ENCODE measurements at places on chromosomes 2 and 18. TPM values are rescaled to one million over a fixed set of nuclear protein-coding genes. Genes with fewer than 3 reads are reported as not detected.

DNA sequence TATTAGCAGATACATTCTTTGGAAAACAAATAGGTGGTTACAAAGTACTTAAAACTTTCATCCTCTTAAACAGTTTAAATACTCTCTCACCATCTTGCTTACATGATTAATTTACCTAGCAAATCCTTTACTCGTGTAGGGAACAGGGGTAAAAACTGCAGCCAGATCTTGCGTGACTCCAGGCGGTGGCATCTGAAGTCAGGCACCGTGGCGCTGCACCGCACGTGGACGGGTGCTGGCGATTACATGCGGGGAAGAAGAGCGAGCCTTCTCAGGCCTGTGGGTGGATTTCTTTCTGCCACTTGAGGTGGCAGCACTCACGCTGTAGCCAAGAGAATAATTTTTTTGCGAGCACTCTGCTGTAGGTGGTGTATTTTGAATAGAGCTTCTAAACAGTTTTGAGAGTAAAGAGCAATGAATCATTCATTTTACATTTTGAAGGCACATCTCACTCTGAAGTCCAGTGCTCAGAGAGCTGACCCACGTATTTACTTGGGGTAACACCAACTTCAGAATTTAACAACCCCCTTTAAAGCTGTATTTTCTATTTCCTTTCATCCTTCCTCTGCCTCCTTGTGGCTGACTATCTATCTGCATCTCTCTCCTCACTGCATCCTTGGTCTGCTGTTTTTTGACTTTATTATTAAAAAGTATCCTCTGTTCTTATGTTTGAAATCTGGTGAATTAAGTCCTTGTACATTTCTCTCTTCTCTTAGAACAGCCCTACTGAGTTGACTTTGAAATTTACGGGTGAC, 68.9 kb downstream of the EPAS1 start:
- H3K27ac ChIP-seq: no peak overlapping the region
- H3K4me3 ChIP-seq: no peak overlapping the region
- H3K4me1 ChIP-seq: peaks cover 12% of the 10 kb centered on the region
- no peaks in the 10 kb centered on the region for H3K27me3 ChIP-seq
- no peaks in the 10 kb centered on the region for H3K36me3 ChIP-seq
- DNase-seq: peak; percentile 37

- H3K27me3 ChIP-seq: no peaks in the 10 kb centered on the region
- no peak for DNase-seq
- H3K36me3 ChIP-seq: no peaks in the 10 kb centered on the region
- H3K27ac ChIP-seq: no peak overlapping the region
- H3K4me3 ChIP-seq: no peak overlapping the region
These were observed 214.9 kb downstream of the DSEL start for GRCh38 chr18:67301592-67301991.

The MYL12B gene
- total RNA-seq: 106 TPM

GRCh38 chr2:100782380-100782878, 37.5 kb upstream of the NPAS2 start:
- H3K27me3 ChIP-seq: peaks cover 11% of the 10 kb centered on the region
- H3K36me3 ChIP-seq: no peaks in the 10 kb centered on the region
- DNase-seq: no peak
- H3K27ac ChIP-seq: no peak overlapping the region

GRCh38 chr18:3998698-3999333, 456.3 kb downstream of the DLGAP1 start:
- H3K36me3 ChIP-seq: no peaks in the 10 kb centered on the region
- no peak for DNase-seq
- no peaks in the 10 kb centered on the region for H3K27me3 ChIP-seq
- no peak overlapping the region for H3K27ac ChIP-seq
- H3K4me3 ChIP-seq: no peak overlapping the region
- peaks cover 2% of the 10 kb centered on the region for H3K4me1 ChIP-seq

GRCh38 chr2:231546014-231546715, 15.9 kb upstream of the NMUR1 start:
- no peak overlapping the region for H3K4me3 ChIP-seq
- peaks cover 7% of the 10 kb centered on the region for H3K4me1 ChIP-seq
- no peaks in the 10 kb centered on the region for H3K36me3 ChIP-seq
- no peak overlapping the region for H3K27ac ChIP-seq
- DNase-seq: no peak

- H3K27me3 ChIP-seq: 0 out of 2 replicates have a peak, but pooled peaks cover 3% of the 10 kb centered on the region
- no peaks in the 10 kb centered on the region for H3K36me3 ChIP-seq
- no peak for DNase-seq
- no peak overlapping the region for H3K4me3 ChIP-seq
- no peaks in the 10 kb centered on the region for H3K4me1 ChIP-seq
These were observed 155.0 kb upstream of the REG3G start for GRCh38 chr2:78870343-78870967.

DNA sequence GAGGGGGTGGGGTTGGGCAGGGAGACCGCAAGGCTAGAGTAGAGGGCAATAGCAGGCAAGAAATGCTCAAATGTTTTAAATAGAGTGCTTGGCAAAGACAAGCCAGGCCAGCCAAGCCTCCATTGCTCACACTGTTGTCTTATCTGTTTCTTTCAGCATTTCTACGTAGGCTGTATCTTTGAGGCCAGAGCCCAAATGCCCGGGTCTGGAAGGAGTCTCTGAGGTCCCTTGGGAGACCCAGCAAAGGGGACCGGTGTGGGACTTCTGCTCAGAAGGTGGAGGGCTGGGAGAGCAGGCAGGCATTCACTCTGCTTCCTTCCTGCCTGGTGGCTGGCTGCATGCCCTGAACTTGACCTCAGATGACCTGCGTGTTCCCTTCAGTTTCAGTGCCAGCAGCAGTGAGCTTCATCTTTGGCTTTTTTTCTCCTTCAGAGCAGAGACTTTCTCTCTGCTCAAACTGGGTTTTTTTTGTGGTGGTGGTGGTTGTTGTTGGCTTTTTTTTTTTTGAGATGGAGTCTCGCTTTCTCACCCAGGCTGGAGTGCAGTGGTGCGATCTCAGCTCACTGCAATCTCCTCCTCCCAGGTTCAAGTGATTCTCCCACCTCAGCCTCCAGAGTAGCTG, 13.7 kb upstream of the TET3 start:
- H3K27ac ChIP-seq: no peak overlapping the region
- H3K36me3 ChIP-seq: no peaks in the 10 kb centered on the region
- no peaks in the 10 kb centered on the region for H3K27me3 ChIP-seq
- DNase-seq: peak; percentile 56

DNA sequence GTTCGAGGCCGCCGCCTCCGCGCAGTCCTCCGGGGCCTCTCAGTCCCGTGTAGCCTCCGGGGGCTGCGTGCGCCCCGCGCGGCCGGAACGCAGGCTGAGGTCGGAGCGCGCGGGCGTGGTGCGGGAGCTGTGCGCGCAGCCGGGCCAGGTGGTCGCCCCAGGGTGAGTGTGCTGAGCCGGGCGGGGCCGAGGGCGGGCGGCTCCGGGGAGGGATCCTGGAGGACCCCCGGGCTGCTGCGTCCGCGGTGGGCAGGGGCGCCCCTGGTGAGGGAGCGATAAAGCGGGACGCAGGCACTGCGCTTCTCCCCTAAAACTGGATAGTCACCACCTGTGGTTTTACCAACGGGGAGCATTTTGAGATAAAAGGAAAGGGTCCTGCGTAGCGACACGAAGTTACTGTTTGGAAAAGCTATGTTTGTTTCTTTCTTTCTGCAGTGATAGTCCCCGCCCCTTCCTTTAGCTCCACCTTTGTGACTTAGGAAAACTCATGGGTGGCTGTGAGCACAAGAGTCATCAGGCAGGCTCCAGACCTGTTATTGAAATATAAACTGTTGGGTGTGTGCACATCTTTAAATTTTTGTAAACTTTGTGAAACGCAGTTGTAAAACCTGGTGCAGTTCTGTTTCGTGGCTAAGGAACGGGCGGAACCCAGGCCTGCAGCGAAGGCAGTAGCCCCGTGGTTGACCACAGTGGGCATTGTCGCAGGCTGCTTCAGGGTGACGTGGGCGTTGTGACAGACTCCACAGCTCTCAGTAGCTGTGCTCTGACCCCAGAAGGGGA, 687 bp downstream of the CTDP1 start:
- H3K36me3 ChIP-seq: no peaks in the 10 kb centered on the region
- peaks cover 5% of the 10 kb centered on the region for H3K4me1 ChIP-seq
- peak; percentile 20 for DNase-seq
- H3K4me3 ChIP-seq: peak overlapping the region; percentile 95
- no peaks in the 10 kb centered on the region for H3K27me3 ChIP-seq

DNA sequence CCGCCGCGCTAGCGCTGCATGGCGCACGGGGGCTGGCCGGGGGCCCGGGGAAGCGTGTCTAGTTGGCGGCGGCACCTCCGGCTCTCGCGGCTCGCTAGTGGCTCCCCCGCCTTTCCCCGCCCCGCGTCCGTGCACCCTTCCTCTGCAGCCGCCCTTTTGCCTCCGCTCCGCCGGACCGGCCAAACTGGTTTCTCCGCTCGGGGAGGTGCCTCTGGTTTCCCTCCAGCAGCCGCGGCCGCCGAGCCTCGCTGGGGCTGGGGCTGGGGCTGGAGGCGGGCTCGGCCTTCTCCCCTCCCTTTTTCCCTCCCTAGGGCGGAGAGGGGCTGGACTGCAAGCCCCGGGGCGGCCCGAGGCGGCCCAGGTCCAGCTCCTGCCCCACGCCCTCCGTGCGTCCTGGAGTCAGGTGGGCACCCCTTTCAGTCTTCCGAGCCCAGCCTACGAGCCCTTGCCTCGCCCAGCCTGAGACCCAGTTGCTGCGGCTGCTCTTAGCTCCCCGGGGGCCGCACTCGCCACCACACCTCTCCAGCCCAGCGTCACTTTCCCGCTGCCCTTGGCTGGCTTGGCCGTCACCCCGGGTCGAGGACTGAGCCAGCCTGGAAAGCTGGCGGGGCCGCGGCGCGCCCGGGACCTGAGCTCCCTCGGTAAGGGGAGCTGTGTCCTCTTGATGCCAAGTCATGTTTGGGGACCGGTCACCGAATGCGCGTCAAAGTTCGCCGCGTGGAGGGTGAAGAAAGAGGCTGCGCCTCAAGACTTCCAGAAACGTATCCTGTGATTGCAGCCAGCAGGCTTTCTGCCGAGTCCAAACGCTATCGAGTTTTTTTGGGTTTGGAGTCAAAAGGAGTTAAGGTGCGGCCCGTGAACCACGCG, at the start of gene ATP8B1:
Gene ATP8B1 (minus strand): TSS at position 213 of the 867 bp plus-strand sequence. CDS start 71,508 bp downstream, outside the sequence.
- no peaks in the 10 kb centered on the region for H3K27me3 ChIP-seq
- no peaks in the 10 kb centered on the region for H3K4me1 ChIP-seq
- no peak within 1 kb of the TSS for H3K27ac ChIP-seq

The RAMP1 gene
- total RNA-seq: not detected

DNA sequence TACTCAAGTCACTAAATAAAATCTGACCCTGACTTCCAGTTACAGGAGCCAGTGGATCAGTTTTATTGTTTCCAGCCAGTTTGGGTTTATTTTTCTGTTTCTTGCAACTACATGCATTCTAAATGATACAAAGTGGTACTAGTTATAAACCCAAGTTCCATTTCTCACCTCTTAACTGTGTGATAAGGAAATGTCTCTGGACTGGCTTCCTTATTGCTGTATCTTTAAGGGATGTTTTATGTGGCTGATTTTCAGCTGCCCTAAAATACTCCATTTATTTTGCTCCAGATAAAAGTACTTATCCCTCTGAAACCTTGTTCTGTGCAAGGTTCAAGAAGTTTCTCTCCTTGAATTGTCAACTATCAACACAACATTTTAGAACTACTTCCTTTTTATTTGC, 107.9 kb upstream of the DLX2 start:
- H3K27ac ChIP-seq: no peak overlapping the region
- H3K4me3 ChIP-seq: no peak overlapping the region
- H3K36me3 ChIP-seq: no peaks in the 10 kb centered on the region
- H3K27me3 ChIP-seq: no peaks in the 10 kb centered on the region

- H3K36me3 ChIP-seq: no peaks in the 10 kb centered on the region
- no peaks in the 10 kb centered on the region for H3K4me1 ChIP-seq
- no peak overlapping the region for H3K4me3 ChIP-seq
- no peak overlapping the region for H3K27ac ChIP-seq
- DNase-seq: no peak
These were observed 399.4 kb upstream of the CELF4 start for GRCh38 chr18:37964885-37965571.

GRCh38 chr2:80328159-80328571, 23.6 kb upstream of the LRRTM1 start:
- H3K27me3 ChIP-seq: peaks cover 9% of the 10 kb centered on the region
- H3K36me3 ChIP-seq: no peaks in the 10 kb centered on the region
- no peak for DNase-seq
- no peak overlapping the region for H3K4me3 ChIP-seq

DNA sequence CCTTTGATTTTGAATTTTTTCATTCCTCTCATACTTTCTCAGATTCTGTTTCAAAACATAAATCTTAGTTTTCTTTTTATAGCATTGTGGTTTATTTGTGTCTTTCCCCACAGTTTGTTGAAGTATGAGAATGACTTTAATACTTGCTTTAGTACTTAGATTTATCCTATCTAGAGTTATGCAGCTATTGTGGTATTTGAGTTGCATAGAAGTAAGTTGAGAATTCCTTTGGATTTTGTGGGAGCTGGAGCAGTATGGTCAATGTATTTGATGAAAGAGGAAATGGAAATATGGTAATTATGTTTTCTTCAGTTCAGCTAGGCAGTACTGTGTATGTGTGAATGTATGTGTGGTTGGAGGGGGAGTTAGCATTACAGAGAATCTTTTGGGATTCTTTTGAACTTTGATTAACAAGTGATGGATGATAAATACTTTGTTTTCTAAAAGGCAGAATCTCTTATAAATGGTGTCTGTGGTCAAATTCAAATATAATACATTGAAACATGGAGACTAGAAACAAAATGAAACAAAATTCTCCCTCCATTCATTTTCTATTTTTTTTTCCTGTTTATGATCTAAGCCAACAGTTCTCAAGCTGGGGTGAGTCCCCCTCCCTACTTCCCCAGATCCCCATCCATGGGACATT, 3.0 kb downstream of the ACVR2A start:
- no peaks in the 10 kb centered on the region for H3K36me3 ChIP-seq
- no peak overlapping the region for H3K27ac ChIP-seq
- H3K4me3 ChIP-seq: no peak overlapping the region
- no peaks in the 10 kb centered on the region for H3K27me3 ChIP-seq
- H3K4me1 ChIP-seq: peaks cover 4% of the 10 kb centered on the region

DNA sequence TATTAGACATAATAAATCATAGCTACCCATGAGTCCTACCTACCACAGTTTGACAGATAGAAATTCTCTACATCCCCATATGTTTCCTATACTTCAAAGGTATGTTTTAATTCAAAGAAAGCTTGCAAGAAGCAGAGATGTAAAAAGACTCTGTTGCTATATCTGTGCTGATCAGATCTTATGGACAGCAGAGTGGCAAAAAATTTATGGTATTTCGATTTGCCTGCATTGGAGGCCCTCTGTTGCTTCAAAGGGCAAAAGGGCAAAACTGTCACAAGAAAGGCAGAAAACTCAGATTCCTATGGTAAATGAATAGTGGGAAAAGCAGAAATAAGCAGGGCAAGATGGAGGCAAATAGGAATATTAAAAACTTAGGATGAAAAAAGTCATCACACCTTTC, 447.8 kb upstream of the SPHKAP start:
- no peak for DNase-seq
- no peak overlapping the region for H3K4me3 ChIP-seq
- no peaks in the 10 kb centered on the region for H3K36me3 ChIP-seq
- no peaks in the 10 kb centered on the region for H3K4me1 ChIP-seq
- H3K27me3 ChIP-seq: no peaks in the 10 kb centered on the region

The CDCA7 gene
- 76.9 TPM for total RNA-seq

DNA sequence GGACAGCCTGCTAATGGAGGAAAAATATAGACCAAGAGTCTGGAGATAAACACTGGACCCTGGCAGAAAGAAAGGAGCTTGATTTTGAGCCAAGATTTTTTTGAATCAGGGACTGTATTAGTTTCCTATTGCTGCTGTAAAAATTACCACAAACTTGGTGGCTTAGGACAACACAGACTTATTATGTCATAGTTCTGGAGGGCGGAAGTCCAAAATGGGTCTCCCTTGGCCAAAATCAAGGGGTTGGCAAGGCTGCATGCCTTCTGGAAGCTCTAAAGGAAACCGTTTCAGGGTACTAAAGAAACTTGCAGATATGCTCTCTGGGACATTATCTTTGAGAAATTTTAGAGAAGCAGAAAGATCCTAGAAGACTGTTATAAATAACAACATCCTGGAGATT, 140.1 kb downstream of the BABAM2 start:
- H3K4me1 ChIP-seq: peaks cover 14% of the 10 kb centered on the region
- no peak overlapping the region for H3K4me3 ChIP-seq
- DNase-seq: no peak
- no peak overlapping the region for H3K27ac ChIP-seq
